Foreskin keratinocyte (primary cell): ENCODE measurements at places on chromosomes 7 and 10. TPM values are rescaled to one million over a fixed set of nuclear protein-coding genes. Genes with fewer than 3 reads are reported as not detected.

DNA sequence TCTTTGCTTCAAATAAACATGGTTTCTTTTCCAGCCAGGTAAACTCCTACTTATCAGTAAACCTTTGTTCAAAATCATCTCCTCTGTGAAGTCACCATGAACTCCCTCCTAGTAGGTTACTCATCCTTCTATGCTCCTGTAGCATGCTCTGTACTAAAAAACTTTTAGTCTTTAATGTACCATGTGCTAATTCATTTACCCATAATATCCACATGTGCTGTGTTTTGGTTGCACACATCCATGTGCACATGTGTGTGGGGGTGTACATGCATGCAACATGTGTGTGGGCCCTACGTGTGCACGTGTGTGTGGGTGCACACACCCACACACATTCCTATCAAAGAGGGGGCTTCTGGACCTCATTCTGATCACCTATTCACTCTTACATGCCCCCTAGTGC is 259.9 kb upstream of the SP4 start:
- DNase-seq: no peak

- peak; percentile 65 for DNase-seq
Observed at GRCh38 chr10:61271127-61271780, 181.9 kb downstream of the TMEM26 start.

DNA sequence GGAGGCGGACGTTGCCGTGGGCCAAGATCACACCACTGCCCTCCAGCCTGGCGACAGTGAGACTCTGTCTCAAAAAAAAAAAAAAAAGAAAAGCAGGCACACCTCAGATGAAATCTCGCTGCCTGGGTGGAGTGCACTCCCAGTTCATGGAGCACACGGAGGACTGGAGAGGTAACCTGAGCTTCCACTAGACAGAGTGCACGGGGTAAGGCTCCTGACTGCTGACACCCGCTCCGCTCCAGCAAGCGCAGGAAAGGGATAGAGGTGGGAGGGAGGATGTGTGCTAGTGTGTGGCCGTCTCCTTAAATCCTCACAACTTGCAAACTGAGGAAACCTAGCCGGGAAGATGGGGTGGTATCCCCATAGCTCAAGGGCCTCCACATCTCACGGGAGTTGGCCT is 50.8 kb downstream of the FAM53B start:
- no peak for DNase-seq

DNA sequence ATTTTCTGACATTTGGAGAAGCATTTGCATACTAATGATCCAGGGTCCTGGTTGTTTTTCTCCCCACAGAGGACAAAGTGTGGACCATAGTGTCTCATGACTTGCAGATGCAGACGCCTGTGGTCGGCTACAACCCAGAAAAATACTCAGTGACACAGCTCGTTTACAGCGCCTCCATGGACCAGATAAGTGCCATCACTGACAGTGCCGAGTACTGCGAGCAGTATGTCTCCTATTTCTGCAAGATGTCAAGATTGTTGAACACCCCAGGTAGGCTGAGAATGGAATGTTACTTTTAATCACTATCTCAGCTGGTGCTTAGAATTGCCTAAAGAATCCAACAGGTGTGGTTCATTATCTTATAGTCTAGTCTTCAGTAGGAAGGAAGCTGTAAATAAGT is 951.5 kb upstream of the C7orf33 start:
- no peak for DNase-seq

DNA sequence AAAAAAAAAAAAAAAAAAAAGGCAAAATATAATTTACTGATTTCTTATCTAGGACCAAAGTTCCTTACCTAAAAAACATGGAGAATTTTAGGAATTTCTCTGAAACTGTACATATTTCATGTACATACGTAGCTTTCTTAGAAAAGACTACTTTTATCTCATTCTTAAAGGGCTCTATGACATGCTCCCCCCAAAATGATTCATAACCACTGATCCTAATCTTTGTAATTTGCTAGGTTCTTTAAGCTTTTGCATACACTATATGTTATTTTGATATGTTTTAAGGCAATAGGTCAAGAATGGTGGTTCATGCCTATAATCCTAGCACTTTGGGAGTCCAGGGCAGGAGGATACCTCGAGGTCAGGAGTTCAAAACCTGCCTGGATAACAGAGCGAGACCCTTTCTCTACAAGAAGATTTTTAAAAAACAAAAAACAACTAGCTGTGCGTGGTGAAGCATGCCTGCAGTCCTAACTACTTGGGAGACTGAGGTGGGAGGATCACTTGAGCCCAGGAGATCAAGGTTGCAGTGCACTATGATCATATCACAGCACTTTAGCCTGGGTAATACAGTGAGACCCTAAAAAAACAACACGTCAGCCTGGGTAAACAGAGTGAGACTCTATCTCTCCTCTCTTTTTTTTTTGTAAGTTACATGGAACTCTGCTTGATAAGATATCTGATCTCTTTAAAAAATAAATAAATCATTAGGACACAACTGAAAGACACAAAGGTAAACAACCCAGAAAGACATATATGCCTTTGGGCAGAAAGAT is 54.8 kb downstream of the ATAD1 start:
- no peak for DNase-seq

GRCh38 chr7:115216652-115217051 is 294.8 kb downstream of the MDFIC start:
- no peak for DNase-seq

- DNase-seq: no peak
Observed at GRCh38 chr7:20834656-20835055, 48.0 kb upstream of the SP8 start.

GRCh38 chr10:97142834-97143233 is 42.9 kb downstream of the SLIT1 start:
- DNase-seq: no peak

The ENTPD1 gene
- total RNA-seq: not detected in 2 replicates

The LLCFC1 gene
- not detected in 2 replicates for total RNA-seq

The TEX36 gene
- not detected in 2 replicates for total RNA-seq

The GJD4 gene
- not detected in 2 replicates for total RNA-seq
